ENCODE measurements at places on chromosomes 6 and 20. TPM values are rescaled to one million over a fixed set of nuclear protein-coding genes. Genes with fewer than 3 reads are reported as not detected.

DNA sequence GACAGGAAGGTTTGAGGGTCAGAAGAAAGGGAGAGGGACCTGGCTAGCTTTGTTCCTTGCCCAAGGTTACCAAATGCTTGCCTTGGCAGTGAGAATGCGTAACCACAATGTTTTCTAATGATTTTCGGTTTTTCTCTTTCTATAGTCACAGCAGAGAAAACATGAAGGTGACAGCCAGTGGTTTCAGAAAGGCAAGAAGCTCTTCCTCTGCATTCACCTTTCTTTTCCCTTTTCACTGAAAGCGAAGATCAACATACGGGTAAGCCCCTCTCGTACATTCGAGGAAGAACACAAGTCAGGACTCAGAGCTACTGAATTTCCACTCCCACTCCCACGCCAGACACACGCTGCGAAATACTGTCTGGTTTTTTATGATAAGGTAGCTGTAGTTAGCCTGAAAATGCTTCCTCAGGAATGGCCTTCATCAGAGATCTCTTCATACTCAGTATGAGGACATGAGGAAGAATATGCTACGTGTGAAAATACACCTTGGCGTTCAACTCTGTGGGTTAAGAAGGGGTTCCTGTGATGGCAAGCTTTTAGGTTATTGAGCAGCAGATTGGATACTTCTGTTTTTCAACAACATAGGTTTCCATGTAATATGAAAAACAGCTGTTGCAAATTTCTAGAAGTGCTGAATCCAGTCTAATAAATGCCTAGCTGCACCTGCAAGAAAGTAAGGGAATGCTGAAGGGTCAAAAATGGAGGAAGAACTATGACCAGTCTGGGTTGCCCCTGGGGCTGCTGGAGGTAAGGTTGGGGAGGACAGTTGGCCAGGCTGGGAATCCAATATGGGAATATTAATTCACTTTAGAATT, 7.4 kb upstream of the CD83 start:
- DNase-seq = no peak

GRCh38 chr6:135323979-135324378, 142.9 kb downstream of the MYB start:
- no peak for DNase-seq

DNA sequence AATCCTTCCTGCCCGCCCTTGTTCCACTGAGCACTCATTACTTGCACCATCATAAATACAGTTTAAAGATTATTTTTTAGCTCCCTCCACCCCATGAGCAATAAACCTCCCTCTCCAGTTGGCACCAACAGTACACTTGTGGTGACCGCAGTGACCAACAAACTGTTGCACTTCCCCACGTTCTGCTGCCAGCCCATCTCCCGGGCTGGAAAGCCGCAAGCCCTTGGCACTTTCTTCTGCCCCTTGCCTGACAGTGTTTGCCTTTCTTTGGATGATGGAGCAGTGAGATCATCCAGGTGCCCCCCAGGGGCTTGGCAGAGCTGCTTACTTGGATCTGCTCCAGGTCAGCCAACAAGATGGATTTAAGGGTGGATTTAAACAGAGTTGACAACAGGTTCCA, 21.6 kb downstream of the KCNB1 start:
- no peak for DNase-seq

DNA sequence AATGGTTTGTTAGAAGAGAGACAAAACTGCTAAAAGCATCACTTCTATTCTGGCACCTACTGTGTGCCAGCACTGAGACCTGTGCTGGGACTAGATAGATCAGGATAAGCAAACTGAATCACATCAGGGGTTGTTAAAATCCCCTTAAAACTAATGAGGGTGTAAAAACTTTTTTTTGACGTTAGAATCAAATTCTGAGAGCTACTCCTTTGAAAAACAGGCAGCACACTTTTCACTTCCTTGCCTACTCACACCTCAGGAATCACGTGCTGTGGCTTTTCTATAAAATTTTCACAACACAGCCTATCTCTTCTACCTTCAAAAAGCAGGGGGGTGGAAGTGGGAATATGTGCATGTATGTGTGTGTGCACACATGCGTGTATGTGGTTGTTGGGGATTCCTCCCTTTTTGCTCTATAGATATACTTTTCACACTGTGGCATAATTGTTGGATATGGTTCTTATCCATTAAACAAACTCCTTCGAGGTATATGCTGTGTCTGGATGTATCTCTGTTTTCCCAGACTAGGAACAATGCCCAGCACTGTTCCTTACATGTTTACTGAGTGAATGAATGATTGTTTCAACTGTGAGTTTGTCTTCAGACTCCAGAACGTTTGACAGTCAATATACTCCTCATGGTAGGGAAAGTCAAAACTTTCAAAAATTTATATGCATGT, 105.4 kb downstream of the FYN start:
- DNase-seq = no peak

DNA sequence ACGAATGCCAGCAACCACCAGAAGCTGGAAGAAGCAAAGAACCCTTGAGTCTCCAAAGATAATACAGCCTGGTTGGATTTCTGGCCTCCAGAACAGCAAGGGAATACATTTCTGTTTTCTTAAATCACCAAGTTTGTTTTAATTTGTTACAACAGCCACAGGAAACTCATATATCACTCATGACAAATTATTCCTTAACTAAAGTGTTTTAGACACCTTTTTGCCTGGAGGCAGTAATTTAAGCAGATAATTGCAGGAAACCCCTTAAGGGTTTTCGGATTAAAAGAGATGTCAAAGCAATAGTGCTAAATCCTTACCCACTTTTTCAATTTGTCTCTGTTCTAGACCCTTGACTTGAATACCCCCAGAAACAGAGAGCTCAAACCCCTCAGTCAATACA, 1050.0 kb downstream of the EPHA7 start:
- DNase-seq = no peak

- no peak for DNase-seq
Measured at GRCh38 chr6:131910219-131910589, 41.0 kb downstream of the CCN2 start.

DNA sequence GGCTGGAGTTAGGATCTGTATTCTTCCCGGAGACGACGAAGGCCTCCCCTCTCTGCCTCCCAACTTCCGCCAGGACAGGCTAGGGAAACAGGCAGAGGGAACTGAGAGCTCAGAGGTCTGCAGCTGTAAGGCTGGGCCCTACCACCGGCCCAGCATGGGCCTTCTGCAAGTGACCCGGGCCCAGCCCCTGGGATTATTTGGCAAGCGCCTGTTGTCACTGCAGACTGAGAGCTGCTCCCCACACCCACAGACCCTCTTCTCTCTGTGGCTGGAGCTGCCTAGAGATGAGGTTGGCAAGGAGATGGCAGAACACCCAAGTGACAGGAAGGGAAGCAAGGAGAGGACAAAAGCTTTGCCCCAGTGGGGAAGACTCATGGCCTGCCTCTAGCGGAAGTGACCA, 212.6 kb downstream of the ZDHHC14 start:
- no peak for DNase-seq

DNA sequence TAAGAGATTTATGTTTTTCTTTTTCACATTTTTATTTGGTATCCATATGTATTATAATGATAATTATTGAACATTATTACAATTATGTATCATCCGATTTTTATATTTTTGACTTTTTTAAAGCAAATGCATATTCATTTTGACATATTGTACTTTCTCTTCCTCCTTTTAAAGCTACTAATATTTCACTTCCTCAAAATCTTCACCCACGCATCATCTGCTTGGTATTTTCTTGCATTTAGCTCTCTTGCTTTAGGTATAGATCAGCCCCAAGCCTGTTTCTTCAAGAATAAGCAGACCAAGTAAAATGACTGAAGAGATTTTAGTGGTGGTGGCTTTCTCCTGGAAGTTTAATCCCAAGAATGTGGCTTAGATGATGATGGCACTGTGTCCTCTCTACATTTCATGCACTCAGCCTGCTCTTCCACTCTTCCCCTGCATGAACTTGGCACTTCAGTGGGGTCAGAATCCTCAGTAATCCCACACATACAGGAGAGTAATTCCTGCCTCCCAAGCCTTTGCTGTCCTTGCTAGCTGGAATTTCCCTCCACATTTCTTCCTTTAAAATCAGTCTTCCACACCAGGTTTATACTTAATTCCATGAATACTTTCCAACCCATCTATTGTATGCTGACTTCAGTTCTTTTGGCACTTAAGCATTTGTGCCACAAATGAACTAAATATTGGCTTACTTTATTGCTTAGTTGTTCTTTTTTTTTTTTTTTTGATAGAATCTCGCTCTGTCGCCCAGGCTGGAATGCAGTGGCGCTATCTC, 8.2 kb downstream of the NCOA7 start:
- no peak for DNase-seq

GRCh38 chr6:50264995-50265571, 215.4 kb upstream of the DEFB112 start:
- DNase-seq = no peak

GRCh38 chr20:63066506-63067265, 59.9 kb upstream of the BHLHE23 start:
- DNase-seq = no peak

TP53TG5 gene
- total RNA-seq = not detected

DNA sequence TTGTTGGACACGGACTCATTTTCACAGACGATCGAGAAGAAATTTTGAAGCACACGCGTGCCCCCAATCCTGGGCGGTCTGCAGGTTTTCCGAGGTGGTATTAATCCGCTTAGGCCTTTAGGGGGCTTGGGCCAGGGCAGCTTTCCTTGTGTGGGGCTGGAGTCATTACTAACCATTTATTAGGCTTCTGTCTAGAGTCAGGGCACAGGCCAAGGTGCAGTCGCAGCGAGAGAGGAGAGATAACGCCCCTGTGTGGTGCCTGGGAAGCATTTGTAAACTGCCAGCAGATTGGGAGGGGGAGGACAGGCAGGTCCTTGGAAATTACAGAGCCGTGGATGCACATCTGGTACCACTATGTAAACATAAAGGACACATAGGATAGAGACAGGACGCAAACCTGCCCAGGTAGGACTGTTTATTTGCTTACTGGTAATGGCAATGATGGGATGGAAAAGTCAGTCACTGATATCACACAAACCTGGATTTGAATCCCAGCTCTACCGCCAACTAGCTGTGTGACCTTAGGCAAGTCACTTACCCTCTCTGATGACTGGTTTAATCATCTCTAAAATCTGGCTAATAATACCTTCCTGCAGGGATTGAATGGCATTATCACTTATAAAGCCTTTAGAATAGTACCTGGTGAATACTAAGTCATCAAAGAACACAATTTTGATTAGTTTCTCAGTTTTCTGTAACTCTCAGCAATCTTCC, 76.4 kb downstream of the TMEM242 start:
- DNase-seq = no peak

CGA gene
- not detected for total RNA-seq
